ENCODE measurements at places on chromosomes 6 and 20. TPM values are rescaled to one million over a fixed set of nuclear protein-coding genes. Genes with fewer than 3 reads are reported as not detected.

- DNase-seq = no peak
These were observed 22.9 kb downstream of the CYP39A1 start for GRCh38 chr6:46629691-46630090.

DUSP15 gene
- total RNA-seq = not detected

TRIM31 gene
- total RNA-seq = not detected

DNA sequence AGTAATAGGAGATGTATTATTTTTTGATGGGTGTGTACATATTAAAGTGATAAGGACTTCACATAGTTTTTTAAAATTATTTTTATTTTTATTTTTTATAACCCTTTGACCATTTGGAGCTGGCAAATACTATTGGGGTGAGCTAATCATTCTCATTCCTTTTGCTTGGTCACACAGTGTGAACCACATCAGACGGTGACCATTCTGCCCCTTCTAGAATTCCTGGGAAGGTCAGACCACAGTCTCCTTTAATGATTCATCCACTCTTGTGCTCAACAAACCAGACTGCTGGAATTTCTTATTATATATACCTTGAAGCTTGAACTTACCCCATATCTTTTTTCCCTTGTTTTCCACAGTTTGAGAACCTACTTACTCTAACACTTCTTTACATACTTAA, 23.9 kb upstream of the PRL start:
- no peak for DNase-seq

GRCh38 chr6:108609276-108609769, 48.6 kb downstream of the FOXO3 start:
- DNase-seq = no peak

DNA sequence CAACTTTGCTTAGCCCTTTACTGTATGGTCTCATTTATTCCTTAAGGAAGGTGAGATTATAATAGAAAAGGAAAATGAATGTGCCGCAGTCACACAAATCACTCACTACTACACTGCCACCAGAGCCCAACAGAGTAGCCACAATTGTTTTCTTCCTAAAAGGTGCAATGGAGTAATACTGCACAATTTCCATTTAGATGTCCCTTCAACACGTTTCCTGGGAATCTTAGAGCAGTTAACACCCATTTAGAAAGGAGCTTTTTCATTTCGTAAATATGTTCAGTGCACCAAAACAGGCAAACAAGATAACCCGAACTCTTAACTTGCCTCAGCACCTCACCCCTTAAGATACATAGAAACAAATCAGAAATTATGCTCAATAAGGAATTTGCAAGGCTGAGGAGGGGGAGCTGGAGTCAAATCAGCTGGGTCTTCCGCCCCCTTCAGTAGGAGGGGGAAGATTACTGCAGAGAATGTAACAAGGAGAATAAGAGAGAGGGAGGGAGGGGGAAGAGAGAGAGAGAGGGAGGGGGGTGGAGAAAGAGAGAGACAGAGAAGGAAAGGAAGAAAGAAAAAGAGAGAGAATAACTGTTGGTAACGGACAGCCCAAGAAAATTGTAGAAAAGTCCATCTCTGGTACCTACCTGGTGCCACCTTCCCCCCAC, 155.5 kb downstream of the BCAS1 start:
- DNase-seq = no peak

DNA sequence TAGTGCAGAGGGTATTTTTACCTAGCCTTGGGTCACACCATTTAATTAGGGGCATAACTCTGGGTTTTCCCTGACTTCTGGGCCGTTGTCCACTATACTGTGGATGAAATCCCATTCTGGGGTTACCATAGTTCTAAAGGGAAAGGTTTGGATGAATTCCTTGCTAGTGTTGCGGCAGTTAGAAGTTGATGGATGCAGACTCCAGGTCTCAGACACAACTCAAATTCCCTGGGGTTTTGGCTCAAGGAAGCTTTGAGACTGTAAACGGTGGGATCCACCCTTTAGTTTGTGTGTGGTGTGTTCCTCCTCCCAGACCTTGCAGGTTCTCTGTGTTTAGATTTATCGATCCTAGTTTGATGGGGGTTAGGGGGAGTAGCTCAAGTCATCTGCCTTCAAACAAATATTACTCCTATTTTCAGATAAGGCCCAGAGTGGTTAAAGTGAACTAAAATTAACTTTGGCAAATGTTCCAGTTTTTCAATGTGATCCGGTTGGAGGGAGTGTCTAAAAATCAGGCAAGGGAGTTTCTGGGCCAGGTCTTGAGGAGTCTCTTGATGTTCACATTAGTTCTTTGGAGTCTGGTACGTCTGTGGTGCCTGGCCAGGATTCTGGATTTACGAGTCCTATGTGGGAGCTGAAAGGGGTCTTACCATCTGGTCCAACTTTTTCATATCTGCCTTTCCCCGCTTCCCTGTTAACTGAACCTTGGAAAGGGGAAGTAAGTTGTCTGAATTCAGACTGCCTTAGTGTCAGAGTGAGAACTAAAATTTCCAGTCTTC, 1.5 kb downstream of the RALY start:
- no peak for DNase-seq

GRCh38 chr6:84428300-84428907, 201.0 kb upstream of the CEP162 start:
- DNase-seq = peak; percentile 26

DNA sequence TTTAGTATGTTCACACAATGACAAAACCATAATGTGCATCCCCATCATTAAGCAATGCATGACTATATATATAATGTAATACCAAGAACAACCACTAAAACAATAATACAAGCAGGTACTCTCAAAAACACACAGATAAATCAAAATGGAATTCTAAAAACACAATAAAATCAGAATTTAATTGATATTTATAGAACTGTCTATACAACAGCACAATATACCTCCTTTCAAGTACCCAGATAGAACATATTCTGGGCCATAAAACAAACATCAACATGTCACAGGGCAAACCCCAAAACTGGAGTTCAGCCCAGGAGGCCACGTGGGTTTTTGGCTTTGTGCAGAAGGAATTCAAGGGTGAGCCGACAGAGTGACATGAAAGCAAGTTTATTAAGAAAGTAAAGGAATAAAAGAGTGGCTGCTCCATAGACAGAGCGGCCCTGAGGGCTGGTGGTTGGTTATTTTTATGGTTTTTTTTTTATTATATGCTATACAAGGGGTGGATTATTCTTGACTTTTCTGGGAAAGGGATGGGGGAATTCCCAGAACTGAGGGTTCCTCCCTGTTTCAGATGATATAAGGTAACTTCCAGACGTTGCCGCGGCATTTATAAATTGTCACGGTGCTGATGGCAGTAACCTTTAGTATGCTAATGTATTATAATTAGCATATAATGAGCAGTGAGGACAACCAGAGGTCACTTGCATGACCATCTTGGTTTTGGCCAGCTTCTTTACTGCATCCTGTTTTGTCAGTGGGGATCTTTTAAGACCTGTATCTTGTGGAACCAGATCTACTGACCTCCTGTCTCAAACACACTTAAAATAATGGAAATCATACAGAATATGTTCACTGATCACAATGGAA, 5.6 kb downstream of the RAB23 start:
- no peak for DNase-seq

DNA sequence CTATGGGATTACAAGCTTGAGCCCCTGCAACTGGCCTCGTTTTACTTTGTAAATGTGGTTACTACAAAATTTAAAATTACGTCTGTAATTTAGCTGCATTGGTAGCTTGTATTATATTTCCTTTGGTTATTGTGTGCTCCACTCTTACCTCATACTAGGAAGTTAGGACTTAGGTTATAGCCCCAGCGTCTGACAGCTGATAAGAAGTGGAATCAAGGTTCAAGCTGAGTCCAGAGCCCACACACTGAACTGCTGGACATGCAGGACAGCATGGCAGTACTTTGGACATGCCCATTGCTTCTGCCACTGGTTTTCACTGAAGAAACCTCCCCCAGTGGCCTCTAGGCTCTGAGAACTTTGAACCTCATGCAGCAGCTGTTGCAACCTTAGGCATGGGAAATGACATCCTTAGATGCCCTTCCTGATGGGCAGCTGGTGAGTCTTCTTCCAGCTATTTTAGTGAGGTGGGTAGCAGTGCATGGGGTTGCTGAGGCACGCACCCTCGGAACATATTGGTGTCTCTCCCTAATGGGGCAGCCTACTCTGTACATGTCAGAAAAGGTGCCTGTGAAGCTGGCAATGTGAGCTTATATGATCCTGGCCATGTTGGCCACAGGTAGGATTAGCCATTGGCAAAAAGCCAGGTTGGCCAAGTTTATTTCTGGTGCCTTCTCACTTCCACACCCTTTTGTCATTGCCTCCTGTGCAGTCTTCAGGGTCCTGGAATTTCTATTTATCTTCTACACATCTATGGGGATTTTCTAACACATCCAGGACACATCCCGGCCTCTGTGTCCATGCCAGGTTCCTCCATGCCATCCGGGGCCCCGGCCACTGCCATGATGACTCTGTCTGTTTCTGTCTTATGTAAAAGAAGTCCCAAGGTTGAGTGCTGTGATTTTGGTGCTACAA, 85.3 kb downstream of the CDS2 start:
- no peak for DNase-seq

PAX1 gene
- not detected for total RNA-seq

- no peak for DNase-seq
These were observed 918 bp downstream of the EIF6 start for GRCh38 chr20:35283441-35284266.

GRCh38 chr6:166417285-166417691, 34.5 kb upstream of the MPC1 start:
- DNase-seq = no peak

DNA sequence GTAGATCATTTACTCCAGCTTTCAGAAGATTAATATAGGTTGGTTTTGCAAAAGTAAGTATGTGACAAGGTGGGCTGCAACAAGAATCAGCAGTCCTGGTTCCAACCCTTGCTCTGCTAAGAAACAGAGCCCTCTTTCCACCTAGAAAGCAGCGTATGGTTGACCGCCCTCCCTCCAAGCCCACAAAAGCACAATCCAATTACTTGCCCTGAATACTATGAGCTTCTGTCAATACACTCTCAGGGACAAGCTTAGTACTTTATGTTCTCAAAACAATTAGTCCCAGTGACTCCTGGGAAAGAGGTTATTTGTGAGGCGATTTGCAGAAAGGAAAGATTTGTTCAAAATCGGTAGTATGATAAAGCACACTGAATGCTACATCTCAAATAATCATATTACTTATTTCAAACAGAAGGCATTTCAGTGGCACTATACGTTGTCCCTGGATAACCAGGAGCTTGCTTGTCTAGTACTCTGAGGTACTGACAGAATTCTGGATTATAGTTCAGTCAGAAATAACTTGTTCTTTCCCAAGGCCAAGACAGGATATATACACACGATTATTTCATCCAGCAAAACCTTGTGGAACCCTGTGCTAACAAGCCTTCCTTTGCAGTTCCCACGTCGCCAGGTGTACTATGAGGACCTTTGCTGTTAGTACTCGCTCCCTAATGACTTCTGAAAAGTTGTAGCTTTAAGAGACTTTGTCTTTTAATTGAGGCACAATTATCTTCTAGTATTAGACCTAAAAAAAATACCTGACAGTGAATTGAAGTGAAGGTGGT, 96.9 kb upstream of the ADTRP start:
- DNase-seq = no peak

GABRR1 gene
- total RNA-seq = not detected

DNA sequence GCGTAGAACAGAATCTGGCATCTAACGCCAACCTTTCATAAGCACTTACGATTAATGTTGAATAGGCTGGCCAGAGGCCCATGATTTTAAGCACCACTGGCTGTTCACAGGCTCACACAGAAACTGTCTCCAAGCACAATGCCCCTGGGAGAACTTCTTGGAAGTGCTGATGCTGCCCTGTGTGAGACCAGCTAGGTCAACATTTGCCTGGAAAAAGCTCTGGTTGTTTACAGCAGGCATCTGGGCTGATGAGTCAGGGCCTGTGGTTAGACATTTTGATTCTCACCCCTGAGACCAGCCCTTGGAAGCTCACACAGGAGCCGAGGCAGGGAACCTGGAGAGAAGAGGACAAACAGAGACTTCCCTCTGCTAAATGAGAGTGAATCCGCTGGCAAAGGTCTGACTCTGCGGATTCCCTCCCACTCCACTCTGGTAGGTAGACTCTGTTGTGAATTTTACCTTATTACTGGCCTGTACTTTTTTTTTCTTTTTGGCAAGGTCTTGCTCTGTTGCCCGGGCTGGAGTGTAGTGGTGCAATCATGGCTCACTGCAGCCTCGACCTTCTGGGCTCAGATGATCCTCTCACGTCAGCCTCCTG, 6.8 kb upstream of the SULF2 start:
- DNase-seq = peak; percentile 63

DNA sequence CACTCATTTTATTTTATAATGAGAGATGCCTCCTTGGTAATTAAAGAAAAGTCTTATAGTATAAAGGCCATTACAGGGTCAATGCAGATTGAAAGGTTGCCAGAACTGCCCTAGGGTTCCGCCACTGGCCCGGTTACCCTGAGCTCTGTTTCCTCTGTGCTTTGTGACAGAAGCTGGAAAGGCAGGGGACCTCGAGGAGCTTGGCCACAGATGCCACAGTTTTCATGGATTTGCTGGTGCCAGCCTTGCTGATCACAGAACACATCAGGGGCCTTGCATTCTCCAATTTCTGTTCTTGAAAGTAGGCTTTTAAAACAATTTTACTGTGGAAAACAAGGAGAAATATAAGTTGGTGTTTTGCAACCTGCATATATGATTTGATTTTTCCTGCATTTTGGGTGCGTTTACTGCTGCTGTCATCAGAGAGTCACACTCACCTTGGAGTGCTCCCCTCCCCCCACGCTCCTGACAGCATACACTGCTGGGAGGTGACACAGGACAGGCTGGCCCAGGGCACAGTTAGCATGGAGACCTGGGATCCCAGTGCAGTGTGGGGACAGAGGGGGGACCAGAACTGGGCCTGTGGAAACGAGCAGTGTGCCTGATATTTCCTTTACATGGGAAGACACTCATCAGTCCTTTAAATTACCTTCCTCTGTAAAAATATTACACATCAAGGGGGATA, 142.8 kb downstream of the CFAP61 start:
- DNase-seq = no peak

DNA sequence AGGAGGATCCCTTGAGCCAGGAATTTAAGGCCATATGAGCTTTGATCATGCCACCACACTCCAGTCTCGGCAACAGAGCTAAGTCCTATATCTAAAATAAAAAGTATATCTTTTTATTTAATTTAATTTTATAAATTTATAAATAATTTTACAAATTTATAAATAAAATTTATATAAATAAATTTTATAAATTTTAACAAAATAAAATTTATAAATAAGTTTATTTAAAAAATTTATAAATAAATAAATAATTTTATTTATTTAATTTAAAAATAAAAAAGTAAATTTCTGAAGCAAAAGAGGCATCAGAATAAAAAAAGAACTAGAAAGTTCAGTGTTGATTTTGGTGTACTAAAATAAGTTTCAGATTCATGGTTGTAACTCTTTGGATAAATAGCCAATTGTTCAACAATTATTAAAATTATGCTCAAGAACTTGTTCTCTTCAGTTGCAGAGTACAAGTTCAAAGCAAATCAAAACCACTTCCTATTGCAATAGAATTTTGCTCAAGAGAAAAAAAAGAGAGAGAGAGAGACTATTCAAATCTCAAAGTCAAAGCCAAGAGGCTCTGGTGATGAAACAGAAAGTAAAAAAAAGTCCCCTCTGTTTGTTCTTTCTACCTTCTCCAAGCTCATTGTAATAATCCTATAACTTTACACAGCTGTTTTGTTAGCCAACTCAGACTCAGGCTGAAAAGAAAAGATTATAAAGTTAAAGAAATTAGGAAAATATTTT, 547.5 kb upstream of the ADGRB3 start:
- no peak for DNase-seq

RIPPLY2 gene
- not detected for total RNA-seq

GRCh38 chr6:142523515-142524375, 221.9 kb downstream of the ADGRG6 start:
- DNase-seq = no peak

GRCh38 chr6:14975471-14975817, 270.4 kb upstream of the JARID2 start:
- no peak for DNase-seq

Data from pulmonary artery endothelial cell (primary cell).